ENCODE measurements at places on chromosomes 13 and 19.

DNA sequence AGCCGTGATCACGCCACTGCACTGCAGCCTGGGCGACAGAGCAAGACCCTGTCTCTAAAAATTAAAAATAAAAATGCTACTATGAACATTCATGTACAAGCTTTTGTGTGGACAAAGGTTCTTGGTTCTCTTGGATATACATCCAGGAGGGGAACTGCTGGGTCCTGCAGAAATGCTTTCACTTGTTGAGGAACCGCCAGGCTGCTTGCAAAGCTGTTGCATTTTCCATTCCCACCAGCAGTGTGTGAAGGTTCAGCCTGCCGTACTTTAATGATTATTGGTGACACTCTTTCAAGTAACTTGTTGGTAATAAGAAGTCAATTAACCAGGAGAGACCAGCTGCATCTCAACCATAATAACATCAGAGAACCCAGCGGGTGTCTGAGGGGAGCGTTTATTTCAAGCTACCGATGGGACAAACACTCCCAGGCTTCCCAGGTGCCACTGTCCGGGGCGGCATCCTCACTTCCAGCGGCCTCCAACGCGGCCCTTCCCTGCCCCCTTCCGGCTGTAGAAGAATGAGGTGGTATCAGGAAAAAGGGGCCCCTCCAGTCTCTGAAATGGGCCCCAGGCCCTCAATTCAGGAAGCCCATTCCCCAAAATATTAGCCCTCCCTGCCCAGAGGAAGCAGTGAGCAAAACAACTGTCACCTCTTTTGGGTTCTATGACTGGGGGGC is 15.2 kb upstream of the PPP1R12C start:
- no peak for DNase-seq

DNA sequence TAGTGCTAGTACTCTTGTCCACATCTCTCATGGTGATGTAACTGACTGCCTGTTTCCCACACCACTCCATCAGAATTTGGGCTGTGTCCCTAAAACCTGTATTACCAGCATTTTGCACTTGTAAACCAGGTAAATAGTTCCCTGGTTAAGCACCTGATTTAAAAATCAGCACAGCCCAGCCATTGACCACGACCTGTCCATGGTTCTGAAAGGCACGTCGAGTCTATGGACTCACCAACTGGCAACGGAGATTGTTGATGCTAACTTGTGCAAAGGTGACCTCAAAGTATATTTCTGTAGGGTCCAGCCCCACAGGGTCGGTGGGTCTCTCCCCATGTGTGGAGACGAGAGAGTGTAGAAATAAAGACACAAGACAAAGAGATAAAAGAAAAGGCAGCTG is 46.7 kb upstream of the ZNF835 start:
- DNase-seq = no peak

DNA sequence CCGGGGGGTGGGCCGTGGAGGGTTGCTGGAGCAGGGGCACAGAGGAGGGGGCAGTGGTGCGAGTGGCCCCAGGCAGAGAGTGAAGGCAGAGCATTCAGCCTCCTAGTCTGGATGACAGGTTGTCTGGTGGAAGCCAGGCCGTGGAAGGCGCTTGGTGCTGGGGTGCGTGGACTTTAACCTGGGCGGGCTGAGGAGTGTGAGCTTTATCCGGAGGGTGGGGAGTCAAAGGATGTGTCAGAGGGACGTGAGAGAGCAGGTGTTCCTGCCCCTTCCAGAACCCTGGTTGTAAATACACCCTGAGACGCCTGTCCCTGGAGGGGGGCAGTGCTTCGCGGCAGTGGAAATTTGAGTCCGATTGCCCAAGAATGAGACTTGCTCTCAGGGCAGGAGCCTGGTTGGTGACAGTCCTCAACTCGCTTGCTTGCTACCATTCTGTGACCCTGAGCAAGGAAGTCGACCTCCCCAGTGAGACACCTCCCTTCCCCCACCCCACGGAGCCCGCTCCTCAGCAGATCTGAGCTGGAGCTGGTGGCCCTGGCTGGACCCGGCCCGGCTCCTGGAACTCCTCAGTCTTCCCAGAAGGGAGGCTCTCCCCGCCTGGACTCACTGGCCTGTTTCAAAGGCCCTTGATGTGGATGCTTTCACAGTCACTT is 2.3 kb downstream of the SPPL2B start:
- no peak for DNase-seq

GRCh38 chr19:3323026-3323425 is 43.4 kb upstream of the NFIC start:
- DNase-seq = no peak

GRCh38 chr19:16112778-16113177 is 1.1 kb downstream of the RAB8A start:
- no peak for DNase-seq

- no peak for DNase-seq
Measured at GRCh38 chr13:96299235-96299634, 209.3 kb downstream of the HS6ST3 start.

DNA sequence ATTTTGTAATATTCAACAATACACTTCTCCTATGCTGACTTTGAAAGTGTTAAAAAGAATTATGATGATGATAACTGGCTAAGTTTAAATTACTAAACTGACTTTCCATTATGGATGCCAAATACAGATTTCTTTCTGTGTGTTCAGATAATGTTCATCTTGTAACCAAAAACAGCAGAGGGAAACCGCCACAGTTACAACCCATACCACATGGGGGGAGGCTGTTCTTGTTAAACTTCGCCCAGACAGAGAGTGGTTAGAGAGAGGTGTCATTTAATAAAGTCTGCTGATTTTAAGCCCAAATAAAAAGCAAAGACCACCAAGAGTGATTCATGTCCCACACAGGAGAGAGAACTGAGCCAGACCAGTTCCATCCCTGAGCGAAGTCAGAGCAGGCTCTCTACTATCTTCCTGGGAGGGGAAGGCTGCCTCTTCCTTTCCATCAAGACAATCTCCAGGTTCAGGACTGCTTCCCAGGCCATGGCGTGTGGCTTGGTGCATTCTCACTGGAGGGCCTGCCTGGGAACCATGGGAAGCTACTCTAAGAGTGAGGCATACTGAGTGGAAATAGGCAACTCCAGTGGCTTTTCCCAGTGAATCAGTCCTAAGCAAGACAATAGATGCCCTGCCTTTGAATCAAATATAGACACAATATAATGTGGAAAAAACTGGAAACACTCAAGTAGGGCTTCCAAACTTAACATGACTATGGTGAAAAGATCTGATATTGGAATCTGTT is 18.2 kb downstream of the EFNB2 start:
- DNase-seq = no peak

GRCh38 chr13:96779691-96780090 is 214.6 kb downstream of the OXGR1 start:
- no peak for DNase-seq

GRCh38 chr13:35879111-35879510 is 252.1 kb downstream of the DCLK1 start:
- DNase-seq = no peak

GRCh38 chr19:20513189-20513904 is 52.2 kb downstream of the ZNF737 start:
- no peak for DNase-seq

GRCh38 chr19:4594201-4594600 is 34.7 kb upstream of the SEMA6B start:
- no peak for DNase-seq

- no peak for DNase-seq
Measured at GRCh38 chr13:45812695-45813372, 38.7 kb downstream of the SIAH3 start.

- DNase-seq = no peak
Measured at GRCh38 chr13:30790592-30790991, 55.2 kb downstream of the ALOX5AP start.

DNA sequence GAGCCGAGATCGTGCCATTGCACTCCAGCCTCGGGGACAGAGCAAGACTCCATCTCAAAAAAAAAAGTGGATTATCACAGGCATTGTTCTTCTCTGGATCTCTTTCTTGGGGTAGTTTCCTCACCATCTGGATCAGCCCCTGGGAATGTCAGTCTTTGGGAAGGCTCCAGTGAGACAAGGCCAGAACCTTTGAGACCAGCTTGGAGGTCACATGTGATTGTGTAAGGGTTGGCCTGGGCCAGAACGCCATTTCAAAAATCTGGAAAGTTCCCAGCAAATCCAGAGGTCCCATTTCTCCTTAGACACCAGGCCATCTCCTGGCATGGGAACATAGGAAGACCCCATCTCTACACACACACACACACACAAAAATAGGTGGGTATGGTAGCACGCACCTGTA is 14.2 kb upstream of the ANGPTL8 start:
- DNase-seq = no peak

DNA sequence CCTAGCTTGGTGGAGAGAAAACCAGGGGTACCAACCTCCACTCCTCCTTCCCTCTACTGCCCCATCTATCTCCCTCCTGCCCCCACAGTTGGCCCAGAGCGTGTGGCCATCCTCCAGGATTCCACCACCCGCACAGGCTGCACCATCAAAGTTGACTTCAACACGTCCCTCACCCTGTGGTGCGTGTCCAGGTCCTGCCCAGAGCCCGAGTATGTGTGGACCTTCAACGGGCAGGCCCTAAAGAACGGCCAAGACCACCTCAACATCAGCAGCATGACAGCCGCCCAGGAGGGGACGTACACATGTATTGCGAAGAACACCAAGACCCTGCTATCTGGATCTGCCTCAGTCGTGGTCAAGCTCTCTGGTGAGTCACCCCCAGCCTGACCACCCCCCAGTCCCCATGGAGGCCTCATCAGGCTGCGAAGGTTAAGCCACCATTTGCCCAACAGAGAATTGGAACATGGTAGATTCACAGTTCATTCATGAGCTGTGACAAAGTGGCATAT is 6.6 kb downstream of the CEACAM16 start:
- no peak for DNase-seq

DNA sequence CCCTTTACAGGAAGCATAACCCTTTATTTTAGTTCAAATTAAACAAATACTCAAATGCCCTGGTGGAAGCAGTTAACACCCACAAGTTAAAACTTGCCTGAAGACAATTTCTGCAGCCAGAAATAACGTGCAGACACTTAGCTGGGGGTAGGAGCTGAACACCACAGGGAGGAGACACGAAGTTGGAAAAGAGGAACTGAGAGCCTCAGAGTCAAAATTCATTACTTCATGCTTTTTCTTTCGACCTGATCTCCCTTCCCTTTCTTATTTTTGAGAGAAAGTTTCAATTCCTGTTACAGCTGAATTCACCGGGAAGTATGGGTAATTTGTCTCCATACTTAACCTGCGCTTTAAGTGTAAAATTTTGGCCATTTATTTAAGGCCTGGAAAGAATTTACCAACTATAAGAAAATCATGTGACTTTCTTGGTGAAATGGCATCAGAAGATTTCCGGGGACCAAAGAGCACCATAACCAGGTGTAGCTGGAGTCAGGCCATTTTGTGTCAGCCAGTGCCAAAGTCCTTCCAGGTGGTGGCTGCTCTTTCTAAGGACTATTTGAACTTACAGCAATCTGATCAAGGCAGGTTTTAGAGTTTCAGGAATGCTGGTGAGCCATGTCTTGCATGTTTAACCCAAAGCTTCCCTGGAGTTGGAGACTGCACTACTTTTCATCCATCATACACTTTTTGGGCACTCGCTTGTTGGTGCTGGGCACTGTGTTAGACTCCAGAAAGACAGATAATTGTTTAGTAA is 46.5 kb upstream of the RCBTB2 start:
- no peak for DNase-seq

DNA sequence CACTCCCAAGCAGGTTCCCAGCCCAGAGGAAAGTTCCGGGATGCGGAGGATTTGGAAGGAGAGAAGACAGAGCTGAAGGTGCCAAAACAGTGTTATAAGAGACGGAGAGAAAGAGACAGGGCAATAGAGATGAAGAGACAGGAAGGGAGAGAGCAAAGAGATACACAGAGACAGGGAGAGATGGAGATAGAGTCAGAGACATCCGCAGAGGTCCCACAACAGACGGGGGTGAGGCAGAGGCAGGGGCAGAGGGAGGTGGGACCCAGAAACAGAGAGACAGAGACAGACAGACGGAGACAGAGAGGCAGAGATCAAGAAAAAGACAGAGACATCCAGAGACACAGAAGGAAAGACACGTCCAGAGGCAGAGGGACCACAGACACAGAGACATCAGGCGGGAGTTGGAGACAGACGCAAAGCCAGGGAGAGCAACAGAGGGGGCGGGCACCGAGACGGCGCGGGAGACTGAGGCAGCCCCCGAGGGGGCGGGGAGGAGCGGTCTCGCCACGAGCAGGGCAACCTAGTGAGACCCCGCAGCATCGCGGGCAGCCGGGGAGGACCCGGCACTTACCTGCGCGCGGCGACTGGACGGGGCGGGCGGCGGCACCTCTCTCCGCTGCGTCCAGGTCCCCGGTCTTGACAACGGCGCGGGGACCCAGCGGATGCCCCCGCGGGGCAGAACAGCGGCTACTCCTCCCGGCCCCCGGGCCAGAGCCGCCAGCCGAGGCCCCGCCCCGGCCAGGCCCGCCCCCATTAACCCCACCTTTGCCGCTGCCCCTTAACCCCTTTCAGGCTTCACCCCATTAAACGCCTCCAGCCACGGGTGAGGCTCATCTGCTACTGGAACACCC is at the start of gene GPR4:
GPR4 (minus strand) TSS at position 689 of the 851 bp plus-strand sequence. CDS start 10,346 bp downstream, outside the sequence.
- DNase-seq = peak; percentile 27

GRCh38 chr13:30745906-30746686 is 10.8 kb downstream of the ALOX5AP start:
- DNase-seq = no peak

- DNase-seq = no peak
Measured at GRCh38 chr19:55464662-55465054, at the start of gene C19orf85. TSS of gene C19orf85 (minus strand) at chr19:55464751. CDS start at chr19:55464554, 197 bp downstream.

- no peak for DNase-seq
Measured at GRCh38 chr19:51121257-51121656, 3.4 kb upstream of the SIGLEC9 start.

GRCh38 chr19:2374808-2375207 is 14.7 kb downstream of the TMPRSS9 start:
- no peak for DNase-seq

DNA sequence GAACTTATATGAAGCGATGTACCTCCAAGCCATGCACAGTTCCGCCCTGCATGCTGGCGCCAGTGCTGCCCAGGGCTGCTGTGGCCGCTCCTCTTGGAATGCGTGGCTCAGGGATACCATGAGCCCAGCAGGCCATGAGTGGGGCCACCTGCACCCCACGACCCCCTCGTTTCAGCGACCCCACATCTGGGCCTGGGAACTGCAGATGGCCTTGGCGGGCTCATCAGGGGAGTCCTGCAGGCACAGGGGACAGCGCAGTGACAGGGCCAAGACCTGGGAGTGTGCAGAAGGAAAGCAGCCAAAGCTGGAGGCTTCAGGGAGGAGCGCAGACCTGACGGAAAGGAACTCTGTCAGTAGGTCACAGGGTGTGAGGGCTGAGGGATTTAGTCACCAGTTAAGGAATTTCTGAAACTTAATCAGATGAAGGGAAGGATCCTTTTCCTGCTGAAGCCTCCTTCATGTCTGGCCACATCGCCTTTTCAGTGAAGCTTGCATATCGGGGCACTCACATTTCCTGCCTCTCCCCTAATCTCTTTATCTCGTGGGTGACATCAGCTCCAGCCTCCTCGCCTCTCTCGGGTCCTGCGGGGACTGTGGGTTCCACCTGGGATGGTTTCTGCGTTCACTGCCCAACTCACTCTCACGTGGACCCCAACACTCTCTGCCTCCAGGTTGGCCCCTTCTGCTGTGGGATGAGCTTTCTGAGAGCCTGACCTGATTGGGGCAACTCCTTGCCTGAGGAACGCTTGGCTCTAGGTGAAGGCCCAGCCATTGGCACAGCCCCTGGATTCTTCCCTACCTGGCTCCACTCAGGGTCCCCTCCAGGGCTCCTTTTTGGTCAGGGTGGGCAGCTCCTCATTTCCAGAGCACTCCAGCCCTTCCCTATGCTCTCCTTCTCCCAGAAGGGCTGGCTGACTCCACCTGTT is 123.5 kb downstream of the CRYL1 start:
- DNase-seq = no peak

GRCh38 chr19:12994701-12995595 is at the start of gene NFIX:
TSS of gene NFIX (plus strand) at chr19:12995475. CDS start at chr19:12995838, 363 bp downstream.
- peak; percentile 60 for DNase-seq

Measured in HEK293T (cell line).